ENCODE measurements at places on chromosomes 11 and 22.
A peak's percentile ranks its signal among the peaks of the same experiment; 100 is the strongest.

DNA sequence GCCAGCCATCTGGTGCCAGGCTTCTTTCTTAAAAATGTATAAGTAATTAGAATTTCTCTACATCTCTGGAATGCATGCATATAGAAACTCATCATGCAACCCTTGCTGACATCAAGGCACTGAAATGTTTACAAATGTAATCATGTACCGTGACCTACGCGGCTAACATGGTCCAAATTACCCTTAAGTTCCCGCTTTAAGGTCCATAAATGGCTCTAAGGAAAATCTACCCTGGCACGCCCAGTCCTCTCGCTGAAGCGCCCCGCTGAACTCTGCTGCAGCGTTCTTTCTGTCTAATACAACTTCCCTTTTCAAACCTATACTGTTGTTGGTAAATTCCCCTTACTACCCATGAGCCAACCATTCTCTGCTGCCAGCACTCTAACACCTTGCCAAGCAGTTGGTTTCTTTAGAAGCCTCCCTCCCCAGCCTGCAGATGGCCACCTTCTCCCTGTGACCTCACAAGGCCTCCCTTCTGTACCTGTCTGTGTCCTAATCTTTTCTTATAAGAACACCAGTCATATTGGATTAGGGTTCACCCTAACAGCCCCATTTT, 13.5 kb upstream of the HMOX1 start:
- no peak for DNase-seq

- DNase-seq, result no peak
These were observed 58.8 kb downstream of the EHF start for GRCh38 chr11:34679681-34680080.

DNA sequence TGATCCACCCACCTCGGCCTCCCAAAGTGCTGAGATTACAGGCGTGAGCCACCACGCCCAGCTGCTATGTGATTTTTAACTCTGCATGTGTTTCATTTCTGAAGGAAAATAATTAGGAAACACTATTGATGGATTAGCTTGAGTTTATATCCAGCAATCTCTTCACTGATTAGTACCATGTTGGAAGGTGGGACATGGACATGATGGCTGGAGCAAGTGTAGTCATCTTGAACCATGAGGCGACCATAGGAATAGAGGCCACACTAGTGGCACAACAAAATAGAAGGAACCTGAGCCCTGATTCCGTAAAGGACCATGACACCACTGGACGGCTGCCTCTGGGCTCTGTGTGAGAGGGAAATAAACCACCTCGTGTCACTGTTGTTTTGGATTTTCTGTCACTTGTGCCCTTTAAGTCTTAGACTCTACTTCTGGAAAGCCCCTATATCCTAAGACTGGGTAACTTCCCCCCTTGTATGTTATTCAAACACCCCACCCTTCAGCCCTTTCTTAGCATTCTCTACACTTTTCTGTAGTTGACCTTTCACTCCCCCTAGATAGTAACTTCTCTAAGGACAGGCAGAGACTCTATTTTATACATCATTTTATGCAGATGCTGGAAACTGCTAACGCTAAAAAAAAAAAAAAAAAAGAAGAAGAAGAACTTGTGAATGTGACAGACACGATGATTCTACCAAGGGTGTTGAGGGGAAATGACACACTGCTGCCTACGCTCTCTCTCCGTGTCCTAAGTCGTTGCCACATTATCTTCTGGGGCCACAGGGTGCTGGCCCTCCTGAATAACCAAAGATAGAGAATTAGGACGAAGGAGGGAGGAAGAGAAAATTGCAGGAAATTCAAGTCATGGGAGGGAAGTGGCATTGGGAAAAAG, 2.7 kb upstream of the VPS37C start:
- no peak for DNase-seq

DNA sequence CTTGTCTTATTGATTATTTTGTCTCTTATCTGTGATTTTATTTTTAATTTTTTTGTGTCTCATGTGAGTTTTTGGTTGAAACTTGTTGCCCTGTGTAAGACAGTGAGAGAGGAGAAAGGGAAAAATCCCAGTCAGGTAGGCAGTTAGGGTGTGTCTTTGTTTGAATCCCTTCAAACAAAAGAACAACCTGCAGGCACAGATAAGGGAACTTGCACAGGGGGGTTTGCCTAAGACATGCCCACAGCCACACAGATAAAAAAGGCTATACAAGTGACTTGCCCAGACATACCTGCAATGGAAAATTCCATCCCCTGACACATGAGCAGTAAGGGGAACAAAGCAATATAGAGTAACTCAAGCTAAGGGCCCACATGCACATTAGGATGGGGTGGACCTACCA, 127.8 kb upstream of the PLET1 start:
- no peak for DNase-seq

DNA sequence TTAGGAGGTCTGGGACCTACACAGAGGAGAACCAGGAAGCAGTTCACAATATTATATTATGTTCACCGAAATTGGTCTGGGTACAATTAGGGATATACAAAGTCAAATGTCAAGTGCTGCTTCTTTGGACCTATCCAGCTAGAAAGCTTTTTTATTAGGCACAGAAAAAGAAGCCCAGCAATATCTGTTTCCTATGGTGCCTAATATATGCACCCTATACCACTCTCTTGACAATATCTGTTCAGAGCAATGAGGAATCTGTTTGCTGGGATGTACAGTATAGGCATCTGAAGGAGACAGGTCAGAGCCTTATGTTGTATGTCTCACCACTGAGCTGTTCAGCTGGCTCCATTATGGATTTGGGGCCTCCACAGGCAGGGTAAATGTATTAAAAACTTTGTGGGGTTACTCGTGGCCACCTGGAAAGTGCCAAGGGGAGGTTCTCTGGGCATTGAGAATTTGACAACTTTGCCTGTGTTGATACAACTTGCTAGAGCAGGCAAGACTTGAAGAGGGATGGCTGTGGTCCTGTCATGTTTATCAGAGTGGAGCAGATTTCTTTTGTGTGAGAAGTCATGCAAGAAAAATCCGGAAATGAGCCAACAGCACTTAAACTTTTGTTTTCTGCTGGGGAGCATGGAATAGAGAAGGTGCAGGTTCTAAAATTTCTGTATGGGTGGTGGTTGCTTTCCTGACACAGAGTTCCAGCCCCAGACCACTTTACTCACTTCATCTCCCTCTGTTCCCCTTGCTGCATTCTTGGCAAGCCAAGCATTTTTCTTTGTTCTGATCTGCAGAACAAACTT, 10.1 kb downstream of the STIM1 start:
- peak; percentile 73 for DNase-seq

GRCh38 chr22:33726294-33726734, 194.0 kb downstream of the LARGE1 start:
- peak; percentile 18 for DNase-seq

DNA sequence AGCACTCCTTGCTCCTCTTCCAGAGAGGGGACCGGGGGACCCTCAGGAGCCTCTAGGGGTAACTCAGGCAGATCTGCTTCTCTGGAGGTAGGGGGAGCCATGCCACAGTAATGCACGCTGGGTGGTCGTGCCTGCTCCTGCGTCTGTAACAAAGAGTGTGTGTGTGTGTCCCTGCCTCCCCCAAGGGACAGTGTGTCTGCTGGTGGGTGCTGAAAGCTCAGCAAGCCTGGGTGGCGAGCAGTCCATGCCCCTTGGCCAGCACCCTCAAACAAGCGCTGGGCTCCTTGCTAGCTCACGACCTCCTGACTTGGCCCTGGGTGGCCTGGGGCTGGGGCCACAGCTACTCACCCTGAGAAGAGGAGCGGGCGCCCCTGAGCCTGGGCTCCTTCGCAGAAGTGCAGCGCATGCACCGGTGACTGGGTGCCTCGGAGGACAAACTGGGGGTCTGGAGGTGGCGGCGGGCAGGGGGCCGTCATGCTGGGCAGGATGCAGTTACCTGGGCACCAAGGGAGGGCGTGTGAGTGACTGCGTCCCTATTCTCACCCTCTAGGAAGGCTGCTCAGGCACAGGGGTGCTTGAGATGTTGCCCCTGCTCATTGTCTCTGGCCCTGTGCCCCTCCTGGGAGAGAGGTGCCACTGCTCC, 33.7 kb downstream of the GNB1L start:
- DNase-seq, result no peak

- no peak for DNase-seq
These were observed 6.8 kb upstream of the TMEM123 start for GRCh38 chr11:102459393-102459792.

GRCh38 chr22:44442186-44442815, 55.7 kb downstream of the RTL6 start:
- DNase-seq, result no peak

DNA sequence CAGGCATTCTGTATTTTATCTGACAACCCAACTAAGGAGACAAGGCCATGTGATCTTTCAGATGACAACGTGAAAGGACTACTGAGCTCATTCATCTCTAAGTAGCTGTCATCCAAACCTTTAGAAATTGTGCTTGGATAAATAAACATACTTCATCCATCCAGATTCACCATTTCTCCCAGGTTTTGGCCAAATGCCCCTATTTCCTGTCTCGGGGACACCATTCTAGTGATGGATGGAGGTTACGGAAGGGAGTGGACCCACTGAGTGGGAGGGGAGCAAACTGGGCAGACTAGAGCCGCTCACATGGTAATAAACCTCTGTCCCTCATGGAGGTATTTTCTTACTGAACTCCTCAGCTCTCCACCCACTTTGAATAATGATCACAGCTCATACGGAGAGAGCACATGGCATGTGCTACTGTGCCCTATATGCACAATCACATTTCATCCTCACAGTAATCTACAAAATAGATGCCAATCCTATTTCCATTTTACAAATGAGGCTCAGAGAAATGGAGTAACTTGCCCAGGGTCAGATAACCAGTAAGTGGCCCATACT, 114.4 kb downstream of the SLC1A2 start:
- no peak for DNase-seq

- DNase-seq, result no peak
These were observed 18.2 kb upstream of the TBX1 start for GRCh38 chr22:19742160-19743066.

DNA sequence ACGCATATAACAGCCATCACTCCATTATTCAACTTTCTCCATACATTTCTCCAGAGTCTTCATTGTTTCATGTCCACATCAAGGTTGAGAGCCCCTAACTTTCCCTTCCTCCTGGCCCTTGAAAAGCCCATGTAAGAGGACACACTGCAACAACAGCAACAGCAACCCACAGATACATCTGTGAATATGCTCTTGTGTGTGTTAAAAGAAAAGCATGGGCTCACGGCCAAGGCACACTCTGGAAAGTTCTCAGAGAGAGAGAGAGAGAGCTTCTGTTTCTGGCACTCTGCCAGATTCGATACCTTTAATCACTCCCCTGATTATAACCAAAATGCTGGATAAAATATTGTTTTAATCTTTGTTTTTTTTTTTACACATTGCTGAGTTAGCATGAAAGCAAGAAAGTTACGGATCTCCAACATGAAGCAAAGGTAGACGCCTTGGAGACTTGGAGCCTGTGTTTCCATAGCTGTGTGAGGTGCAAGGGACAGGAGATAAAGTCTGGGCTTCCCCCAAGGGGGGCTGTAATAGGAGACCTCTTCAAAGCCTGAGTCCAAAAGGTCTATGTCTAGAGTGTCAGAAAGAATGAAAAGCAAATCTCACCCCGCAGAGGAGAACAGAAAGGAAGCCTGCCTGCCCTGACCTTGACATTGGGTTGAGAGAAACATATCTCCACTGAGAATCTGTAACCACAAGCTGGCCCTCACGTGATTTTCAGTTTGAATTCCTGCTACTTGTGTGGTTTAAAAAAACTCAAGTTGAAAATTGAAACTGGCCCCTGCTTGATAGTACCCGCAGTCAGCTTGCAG, 33.7 kb upstream of the MPPED1 start:
- peak; percentile 22 for DNase-seq

DNA sequence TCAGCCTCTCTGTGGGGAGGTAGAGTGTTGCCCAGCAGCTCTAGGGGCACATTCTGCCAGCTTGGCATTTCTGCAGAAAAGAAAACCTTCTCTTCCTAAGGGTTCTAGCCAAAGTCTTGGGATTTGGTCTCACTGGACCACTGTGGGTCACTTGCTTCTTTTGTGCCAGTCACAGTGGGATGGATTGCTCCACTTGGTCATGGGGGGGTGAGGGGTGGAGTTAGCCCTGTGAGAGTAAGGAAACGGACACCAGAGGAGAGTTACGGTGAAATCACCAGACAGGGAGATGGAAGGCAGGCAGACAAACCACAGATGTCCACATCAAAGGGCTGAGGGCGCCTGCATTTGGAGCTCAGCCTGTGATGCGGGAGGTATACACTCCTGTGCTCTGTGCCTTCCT, 10.8 kb downstream of the SGSM1 start:
- DNase-seq, result no peak

- peak; percentile 50 for DNase-seq
These were observed 27.7 kb downstream of the SLC36A4 start for GRCh38 chr11:93169950-93170561.

DNA sequence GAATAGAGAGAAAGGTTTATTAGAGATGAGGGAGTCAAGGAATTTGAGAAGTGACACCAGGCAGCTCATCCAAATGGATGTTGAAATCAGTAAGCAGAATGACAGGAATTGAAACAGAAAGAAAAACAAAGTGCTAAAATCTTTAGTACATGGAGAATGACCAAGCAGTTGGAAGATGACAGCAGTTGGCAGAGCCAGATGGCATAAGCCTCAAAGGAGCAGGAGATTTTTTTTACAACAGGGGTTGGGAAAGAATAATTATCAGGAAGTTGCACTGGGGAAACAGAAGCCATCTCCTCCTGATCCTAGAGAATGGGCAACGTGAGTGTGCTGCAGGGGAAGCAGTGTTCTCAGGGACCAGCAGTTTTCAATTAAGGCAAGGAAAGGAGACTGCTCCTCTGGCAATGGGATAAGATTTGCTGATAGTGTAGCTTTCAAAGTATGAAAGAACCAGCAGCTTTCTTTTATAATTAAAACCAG, 28.9 kb downstream of the RAB39A start:
- no peak for DNase-seq

DNA sequence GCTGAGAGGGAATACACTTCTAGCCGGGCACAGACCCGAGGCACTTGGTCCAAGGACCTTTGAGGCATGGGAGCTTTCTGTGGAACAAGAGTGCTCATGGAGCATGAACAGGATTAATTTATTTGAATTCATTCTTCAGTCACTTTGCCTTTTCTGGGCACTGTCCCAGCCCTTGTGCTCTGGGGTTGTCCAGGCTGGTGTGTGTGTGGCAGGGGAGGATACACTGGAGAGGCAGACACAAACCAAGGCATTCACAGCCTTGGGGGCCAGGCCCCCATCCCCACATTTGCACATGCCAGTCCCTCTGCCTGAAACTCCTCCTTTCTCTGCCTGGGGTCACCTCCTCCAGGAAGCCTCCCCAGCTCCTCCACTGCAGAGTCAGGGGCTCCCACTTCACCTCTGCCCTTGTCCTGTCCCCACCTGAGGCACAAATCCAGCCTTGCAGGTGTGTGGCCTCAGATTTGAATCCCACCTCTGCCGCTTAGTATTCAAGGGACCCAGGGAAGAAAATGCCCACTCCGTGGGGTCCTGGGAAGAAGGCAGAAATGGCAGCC, 55.5 kb downstream of the MYO7A start:
- peak; percentile 35 for DNase-seq
